NCI-H510A (cell line): ENCODE measurements at places on chromosomes 5 and 9.

DNA sequence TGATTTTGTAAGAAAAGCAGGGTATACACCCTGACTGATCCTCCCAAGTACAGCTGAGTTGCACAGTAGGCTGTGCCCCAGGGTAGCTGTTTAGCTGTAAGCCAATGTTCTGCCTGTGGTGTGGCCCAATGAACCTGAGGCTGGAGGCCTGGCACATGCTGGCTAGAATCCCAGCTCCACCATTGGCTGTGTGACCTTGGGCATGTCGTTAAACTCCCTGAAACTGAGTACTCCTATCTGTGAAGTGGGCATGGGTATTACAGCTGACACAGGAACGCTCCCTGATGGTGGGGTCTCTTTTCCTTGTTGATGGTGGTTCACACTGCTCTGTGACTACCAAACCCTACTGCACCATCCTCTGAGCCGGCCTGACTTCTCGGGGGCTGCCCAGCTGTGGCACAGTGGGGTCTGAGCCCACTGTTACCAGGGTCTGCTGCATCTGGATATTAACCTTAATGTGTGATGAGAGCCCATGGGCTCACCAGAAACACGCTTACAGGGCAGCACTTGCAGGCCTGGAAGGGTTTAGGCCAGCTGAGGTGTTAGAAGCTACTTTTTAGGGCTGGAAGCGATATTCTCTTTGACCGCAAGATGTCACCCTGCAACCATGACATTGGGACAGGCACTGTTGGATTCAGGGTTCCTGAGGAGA, 7.0 kb upstream of the GADD45G start:
- no peak for DNase-seq

DNA sequence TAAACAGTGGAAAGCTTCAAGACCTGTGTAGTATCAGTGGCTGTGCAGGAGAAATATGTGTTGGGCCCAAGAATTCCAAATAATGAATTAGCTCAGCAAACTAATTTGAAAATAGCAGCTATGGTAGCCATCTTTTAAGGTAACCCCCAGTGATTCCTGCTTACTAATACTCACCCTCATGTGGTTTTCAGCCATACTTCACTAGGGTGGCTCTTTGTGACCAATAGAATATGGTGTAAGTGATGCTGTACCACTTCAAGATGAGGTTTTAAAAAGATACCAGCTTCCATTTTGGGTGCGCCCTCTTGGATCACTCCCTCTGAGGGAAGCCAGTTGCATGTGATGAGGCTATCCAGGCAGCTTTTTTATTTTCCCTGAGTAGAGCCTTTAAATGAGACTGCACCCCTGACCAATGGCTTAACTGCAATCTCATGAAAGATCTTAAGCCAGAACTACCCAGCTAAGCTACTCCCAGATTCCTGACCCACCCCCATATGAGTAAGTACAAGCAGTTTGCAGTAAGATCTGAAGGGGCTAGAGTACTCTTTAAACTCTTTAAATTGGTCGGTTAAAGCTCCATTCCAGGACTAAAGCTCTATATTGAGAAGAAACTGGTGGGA, 58.3 kb downstream of the UHRF2 start:
- DNase-seq, result no peak

DNA sequence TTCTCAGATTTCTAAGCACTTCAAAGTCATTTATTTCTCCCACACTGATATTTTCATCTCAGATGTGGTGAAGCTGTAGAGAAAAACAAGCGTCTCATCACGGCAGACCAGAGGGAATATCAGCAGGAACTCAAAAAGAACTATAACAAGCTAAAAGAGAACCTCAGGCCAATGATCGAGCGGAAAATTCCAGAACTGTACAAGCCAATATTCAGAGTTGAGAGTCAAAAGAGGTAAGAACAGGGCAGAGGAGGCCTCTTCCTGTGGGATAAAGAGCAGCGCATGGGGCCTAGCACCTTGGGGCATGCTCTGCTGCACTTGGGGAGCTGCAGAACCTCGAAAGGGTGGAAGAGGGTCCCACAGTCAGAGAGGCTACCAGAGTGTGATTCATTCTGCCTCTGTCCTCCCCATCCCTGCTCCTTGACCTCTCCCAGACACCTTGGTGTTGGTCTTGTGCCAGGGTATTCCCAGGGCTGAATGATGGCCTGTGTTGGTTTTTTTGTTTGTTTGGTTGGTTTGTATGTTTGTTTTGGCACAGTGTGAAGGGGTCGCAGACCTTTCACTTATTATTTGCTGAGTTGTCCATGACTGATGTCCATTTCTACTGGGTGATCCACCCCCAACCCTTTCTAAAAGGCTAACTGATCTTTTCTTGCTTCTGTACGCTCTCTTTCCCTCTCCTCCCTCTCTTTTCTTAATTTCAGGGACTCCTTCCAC, 248.9 kb downstream of the DOCK8 start:
- DNase-seq, result no peak

- DNase-seq, result no peak
Observed at GRCh38 chr5:133611357-133612248, 738 bp downstream of the FSTL4 start.

- DNase-seq, result no peak
Observed at GRCh38 chr9:85225180-85225579, 516.6 kb downstream of the AGTPBP1 start.

DNA sequence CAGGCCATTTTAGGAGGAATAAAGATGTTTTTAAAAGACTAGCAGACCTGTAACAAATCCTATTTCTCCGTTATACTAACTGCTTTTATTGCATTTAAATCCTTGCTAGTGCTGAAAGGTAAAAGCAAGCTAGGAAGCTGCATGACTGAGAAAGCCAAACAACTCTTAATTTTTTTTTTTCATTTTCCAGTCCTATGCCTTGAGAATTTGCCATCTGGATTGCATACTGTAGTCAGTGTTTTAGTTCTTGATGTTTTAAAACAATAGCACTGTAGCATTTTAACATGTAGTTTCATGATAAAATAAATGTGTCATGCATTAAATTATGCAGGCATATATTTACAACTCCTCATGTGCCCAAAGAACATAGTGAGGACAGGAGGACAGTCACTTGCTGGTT, 108.4 kb upstream of the FGF10 start:
- DNase-seq, result no peak

GRCh38 chr5:103951776-103952175, 389.2 kb upstream of the NUDT12 start:
- no peak for DNase-seq

DNA sequence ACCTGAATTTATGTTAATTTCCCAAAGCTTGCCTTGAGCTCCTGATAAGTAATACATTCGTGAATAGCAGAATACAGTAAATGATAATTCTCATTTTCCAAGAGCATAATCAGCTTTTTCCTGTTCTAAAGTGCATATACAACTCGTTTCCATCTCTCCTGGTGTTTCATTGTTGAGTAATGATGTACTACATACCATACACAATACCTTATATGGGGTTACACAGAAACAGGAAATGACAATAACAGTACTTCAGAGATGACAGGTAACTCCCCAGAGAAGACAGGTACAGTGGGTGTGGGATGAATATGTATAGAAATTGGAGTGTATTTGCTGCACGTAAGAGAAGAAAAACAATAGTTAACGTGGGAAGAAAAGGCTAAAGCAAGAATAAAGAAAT, 287.1 kb downstream of the TENT4A start:
- DNase-seq, result no peak

DNA sequence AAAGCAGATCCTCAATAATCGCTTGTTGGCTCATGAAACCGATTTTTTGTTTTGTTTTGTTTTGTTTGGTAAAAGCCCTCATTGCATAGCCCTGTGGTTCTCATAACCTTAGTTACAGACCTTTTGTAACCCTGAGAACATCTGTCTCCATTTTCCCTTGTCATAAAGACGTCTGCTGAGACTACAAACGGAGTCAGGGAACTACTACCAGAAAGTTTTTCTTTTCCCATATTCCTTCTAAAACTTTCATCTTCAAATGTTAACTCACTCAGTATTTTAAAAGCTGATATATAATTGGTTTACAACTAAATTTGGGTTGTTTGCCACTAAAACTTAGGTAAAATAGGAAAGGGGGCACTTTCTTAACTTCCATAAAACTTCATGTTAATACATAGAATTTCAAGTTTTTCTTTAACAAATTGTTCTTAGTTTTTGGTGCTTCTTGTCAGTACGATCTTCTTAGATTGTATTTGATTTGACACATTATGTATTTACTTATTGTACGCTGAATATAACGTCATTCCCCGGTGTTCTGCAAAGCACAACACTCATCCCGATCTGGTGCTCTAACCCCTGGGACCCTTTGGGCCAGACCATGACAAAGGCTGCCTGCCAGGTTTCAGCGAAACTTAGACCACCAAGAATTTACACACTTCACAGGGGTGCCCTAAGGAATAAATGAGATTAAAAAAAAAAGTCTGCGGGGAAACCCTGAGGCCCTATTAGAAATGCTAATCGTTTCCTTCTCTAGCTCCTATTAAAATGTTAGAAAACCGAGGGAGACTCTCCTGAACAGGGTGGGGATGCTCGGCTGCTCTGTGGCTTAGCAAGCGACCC, 1.1 kb upstream of the ANP32B start:
- no peak for DNase-seq

DNA sequence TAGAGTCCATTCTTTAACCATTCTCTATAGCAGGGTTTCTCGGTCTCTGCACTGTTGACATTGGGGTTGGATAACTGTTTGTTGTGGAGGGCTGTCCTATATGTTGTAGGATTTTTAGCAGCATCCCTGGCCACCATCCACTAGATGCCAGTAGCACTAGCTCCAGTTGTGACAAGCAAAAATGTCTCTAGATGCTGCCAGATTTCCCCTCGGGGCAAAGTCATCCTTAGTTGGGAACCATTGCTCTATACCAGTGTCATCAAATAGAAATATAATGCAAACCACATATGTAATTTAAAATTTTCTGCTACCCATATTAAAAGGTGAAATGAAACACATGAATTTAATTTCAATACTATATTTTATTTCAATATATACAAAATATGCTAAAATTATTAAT, 2.9 kb downstream of the TTC23L start:
- no peak for DNase-seq

- no peak for DNase-seq
Observed at GRCh38 chr5:59645380-59645779, 248.1 kb downstream of the PDE4D start.

GRCh38 chr9:6930827-6931226, 173.1 kb downstream of the KDM4C start:
- DNase-seq, result no peak

DNA sequence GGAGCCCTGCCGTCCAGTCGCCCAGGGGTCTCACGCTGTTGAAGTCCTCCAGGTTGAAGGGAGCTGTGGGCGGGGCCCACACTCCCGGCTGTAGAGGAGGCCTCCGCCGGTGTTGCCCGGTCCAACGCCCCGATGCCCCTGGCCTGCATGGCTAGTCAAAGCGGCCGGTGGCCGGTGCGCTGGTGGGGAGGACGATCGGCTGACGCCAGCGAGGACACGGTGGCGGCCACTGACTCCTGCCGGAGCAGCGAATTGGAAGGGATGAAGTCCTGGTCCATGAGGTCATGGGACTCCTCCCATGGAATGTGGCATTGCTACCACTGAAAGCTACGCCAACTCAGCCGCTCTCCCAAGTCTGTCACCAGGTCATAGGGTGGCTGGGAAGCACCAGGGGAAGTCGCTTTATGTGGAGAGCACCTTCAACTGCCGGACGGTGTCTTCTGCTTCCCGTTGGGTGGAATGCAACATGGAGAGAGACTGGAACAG, 11.8 kb downstream of the RCL1 start:
- DNase-seq, result no peak

- DNase-seq, result no peak
Observed at GRCh38 chr9:81599837-81600236, 89.5 kb downstream of the TLE1 start.

DNA sequence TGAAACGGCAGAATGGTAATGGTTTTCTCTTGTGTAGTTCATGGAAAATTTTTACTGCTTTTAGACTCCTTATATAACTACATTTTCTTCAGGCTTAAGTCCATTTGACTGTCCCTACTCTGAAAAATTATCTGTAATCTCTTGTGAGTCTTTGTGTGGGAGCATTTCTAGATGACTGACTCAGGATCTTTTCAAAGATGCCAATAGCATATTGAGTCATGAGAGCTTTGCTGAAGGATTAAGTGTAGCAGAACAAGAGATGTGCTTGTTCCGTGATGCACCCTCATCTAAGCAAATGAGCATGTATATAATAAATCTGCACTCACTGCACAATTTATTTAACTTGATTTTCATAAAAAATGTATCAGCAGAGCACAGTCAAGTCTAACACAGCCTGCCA, 298.7 kb upstream of the CDH6 start:
- no peak for DNase-seq

DNA sequence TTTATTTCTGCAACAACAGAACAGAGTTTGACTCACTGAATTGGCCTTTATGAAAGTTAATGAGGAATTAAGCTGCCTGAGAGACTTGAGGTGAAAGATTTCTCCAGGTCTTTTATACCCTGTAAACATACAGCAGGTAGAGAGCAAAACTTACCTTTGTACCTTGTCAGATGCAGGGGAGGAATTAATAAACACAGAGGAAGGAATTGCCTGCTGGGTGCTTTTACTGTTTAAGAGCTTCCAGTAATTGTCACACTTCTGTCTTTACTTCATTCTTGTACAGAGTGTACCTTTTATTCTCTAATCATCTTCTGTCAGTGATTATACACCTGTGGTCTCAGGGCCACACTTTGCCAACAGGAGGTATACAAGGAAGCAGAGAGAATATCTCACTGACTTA, 94.0 kb upstream of the GRIN3A start:
- DNase-seq, result no peak

DNA sequence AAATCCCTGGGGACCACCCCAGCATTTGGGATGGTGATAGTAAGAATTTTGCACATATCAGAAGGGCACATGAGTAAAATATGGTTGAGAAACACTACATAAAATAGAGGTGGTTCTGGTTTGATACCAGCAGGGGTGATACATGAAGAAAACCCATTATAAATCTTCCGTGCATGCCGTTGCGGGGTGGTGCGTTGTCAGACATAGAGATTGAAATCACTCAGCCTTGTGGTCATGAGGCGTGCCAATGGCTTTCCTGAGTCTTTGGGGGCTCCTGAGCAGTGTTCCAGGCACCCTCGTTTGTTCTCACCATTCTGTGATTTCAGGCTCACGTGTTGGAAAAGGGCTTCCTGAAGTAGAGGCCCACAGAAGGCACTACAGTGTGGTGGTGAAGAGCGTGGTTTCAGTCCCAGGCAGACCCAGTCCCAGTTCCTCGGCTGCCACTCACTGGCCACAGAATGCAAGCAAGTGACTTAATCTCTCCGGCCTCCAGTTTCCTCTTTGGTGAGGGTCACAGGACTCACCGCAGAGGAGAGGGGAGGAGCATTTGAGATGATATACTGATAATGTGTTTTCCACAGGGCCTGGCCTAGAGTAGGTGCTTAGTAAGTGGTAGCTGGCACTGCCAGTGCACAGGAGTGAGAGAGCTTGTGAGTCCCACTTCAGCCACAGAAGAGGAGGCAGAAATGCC, 20.5 kb upstream of the GLRX start:
- no peak for DNase-seq
